ENCODE measurements at places on chromosomes 1 and 21. TPM values are rescaled to one million over a fixed set of nuclear protein-coding genes. Genes with fewer than 3 reads are reported as not detected.
A peak's percentile ranks its signal among the peaks of the same experiment; 100 is the strongest.

DNA sequence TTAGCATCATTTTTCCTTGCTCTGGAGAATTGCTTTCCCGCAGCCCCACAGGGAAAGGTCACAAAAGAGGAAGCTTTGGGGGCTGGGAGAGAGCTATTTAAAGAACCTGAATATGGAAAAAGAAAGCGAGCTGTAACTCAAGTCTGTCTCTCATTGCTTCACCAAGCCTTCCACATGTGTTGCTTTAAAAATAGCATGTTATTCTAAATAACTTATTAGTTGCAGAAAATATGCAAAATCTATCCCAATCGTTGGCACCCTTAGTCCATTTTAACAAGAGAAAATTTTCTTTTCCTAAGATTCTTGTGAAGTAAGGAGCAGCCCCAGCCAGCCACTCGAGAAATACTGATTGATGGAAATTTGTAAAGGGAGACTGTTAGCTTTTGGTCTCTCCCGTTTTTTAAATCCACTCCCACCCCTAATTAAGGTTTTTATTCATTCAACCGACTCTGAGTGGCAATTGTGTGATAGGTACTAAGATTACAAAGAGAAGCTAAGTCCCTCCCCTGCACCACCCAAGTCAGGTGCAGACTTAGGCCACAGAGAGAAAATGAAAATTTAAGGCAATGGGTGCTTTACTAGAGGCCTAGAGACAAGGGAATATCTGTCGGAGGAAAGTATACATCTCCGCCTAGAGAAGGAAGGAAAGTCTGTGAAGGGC is 802 bp downstream of the CYP4X1 start:
- DNase-seq, result no peak
- peaks cover 30% of the 10 kb centered on the region for H3K27me3 ChIP-seq
- H3K36me3 ChIP-seq, result no peaks in the 10 kb centered on the region
- no peak overlapping the region for H3K4me3 ChIP-seq

DNA sequence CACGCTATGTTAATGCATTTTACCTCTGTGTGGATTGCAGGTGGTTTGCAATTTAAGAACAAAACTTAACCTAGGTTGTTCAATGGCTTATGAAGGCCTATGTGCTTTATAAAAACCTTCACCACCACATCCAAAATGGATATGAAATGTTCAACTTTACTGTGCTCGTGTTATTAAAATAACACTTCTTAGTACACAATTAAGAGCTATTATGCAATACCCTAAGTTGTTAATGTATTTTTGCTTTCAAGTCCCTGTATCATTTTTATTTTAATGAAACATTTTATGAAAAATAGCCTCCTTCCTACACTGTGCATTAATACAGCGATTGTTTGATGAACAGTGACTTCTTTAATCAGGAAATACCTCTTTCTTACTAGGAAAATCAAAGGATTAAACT is 12.0 kb downstream of the NCAM2 start:
- no peak for DNase-seq
- H3K36me3 ChIP-seq, result no peaks in the 10 kb centered on the region
- H3K4me3 ChIP-seq, result no peak overlapping the region
- H3K4me1 ChIP-seq, result no peaks in the 10 kb centered on the region

- DNase-seq, result no peak
- H3K27ac ChIP-seq, result peak overlapping the region; percentile 15
- no peak overlapping the region for H3K4me3 ChIP-seq
- H3K36me3 ChIP-seq, result no peaks in the 10 kb centered on the region
- H3K27me3 ChIP-seq, result peaks cover 9% of the 10 kb centered on the region
These were observed 7.6 kb upstream of the ARHGEF10L start for GRCh38 chr1:17531682-17532487.

Gene LRP8
- 4.5 TPM for total RNA-seq

Gene FCGR3A
- total RNA-seq, result 9.0 TPM

DNA sequence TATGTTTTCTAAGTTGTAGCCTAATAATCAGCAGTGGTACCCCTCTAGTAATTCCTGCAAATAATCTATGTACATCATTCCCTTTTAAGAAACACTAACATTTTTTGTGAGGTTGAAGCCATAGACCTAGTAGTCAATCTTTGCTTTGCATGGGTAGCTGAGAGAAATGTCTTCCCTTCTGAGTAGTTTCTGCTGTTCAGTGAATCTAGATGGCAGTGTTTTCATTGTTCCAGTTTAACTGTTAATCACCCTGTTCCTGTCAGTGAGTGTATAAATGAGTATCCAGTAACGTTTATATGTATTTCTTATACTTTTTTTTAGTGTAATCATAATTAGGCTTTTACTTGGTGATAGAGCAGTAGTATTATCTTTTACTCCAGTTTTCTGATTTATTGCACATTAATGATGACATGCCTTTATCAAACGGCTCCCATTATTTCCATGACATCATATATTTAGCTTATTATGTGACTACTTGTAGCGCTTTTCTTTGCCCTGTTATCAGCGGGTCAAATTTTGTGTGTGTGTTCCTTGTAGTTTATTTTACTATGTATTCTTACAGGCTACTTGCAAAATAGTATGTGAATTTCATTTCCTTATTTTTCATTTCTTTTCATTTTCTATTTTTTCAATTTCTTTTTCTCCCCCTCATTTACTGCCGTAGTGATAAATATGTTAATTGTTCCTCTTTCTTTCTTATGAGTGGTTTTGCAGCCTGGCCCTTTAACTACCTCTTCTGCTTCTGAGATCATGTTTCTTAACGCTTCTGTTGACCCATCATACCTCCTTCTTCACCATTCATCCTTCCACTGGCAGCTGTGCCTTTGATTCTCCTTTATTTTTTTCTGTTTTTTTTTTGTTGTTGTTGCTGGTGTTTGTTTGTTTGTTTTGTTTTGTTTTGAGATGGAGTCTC is 18.8 kb downstream of the CEP350 start:
- no peaks in the 10 kb centered on the region for H3K4me1 ChIP-seq
- H3K4me3 ChIP-seq, result no peak overlapping the region
- peaks cover 8% of the 10 kb centered on the region for H3K36me3 ChIP-seq
- no peak for DNase-seq
- no peak overlapping the region for H3K27ac ChIP-seq
- no peaks in the 10 kb centered on the region for H3K27me3 ChIP-seq

DNA sequence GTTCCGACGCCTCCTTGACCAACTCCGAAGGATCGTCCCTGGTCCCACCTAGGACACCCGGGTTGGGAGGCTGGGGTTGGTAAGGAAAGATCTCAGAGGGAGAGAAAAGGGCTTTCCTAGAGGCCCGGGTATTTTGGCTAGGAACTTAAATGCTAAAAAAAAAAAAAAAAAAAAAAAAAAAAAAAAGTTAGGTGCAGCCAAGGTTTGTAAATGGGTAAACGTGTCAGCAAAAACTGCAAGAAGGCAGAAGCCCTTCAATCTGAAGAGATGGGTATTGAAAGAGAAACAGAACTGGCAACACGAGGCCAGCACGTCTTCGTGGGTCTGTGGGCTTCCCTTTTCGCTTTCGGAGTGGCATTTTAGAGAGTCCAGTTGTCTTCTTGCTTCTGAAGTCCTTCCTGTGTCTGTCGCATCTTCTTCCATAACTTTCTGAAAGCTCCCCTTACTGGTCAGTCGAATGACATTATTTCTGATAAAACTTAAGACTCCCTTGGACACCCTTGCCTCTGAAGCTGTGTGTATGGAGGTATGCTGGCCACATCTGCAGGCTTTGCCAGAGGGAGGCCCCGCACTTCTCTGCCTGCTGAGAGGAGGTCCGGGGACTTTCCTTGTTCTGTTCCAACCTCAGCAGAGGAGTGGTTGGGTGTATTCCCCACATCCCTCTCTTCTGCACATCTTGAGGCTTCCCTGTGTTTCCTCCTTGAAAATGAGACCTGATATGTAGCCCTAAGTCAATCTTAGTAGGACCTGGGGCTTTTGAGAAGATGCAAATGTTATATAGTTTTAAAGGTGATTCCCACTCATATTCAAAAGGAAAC is 745 bp downstream of the RCSD1 start:
- no peaks in the 10 kb centered on the region for H3K27me3 ChIP-seq
- peak; percentile 40 for DNase-seq
- H3K36me3 ChIP-seq, result peaks cover 13% of the 10 kb centered on the region
- peak overlapping the region; percentile 100 for H3K4me3 ChIP-seq

DNA sequence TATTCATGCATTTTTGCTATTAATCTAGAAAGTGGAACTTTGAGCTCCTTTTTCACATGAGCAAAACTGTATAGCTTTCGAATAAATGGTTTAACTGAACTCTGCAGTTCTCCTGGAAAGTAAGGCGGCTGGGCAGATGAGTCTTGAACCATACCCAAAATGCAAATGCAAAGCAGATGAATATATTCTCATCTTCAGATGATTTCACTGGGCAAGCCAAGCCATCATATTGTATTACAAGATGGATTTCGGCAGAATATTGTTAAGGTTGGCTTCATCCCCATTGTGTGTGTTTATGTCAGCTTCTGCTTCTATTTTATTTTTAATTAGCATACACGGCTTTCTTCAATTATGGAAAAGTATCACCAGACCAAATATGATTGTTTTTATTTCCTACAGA is 209.6 kb downstream of the GREM2 start:
- H3K27me3 ChIP-seq, result no peaks in the 10 kb centered on the region
- DNase-seq, result no peak
- no peaks in the 10 kb centered on the region for H3K36me3 ChIP-seq
- no peak overlapping the region for H3K4me3 ChIP-seq

GRCh38 chr1:41355356-41355755 is 5.9 kb upstream of the FOXO6 start:
- DNase-seq, result no peak
- no peaks in the 10 kb centered on the region for H3K27me3 ChIP-seq
- peaks cover 34% of the 10 kb centered on the region for H3K4me1 ChIP-seq
- H3K27ac ChIP-seq, result no peak overlapping the region

GRCh38 chr1:169699707-169700106 is 11.7 kb downstream of the SELL start:
- no peaks in the 10 kb centered on the region for H3K36me3 ChIP-seq
- no peak overlapping the region for H3K27ac ChIP-seq
- no peaks in the 10 kb centered on the region for H3K27me3 ChIP-seq
- no peak overlapping the region for H3K4me3 ChIP-seq

GRCh38 chr21:14451546-14451945 is 68.6 kb upstream of the HSPA13 start:
- no peak overlapping the region for H3K4me3 ChIP-seq
- H3K27me3 ChIP-seq, result no peaks in the 10 kb centered on the region
- DNase-seq, result no peak
- H3K4me1 ChIP-seq, result no peaks in the 10 kb centered on the region

DNA sequence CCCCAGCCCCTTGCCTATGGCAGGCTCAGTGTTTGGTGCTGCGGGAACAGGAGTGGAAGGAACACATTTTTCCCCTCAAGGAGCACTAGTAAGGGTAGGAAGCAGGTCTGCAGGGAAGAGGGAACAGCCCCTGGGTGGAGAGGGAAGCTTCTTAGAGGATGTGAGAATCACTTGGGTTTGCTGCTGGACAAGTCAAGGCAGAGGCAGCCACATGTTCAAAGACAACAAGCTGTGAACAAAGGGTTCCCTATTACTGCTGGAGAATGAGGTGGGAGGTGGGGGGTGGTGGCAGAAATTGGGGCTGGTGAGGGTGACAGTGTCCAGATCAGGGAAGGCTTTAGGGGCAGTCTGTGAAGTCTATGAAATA is 24.8 kb upstream of the CITED4 start:
- DNase-seq, result no peak
- peaks cover 18% of the 10 kb centered on the region for H3K27me3 ChIP-seq
- no peak overlapping the region for H3K27ac ChIP-seq
- no peak overlapping the region for H3K4me3 ChIP-seq
- H3K36me3 ChIP-seq, result no peaks in the 10 kb centered on the region

Gene SPRR2D
- total RNA-seq, result 0.19 TPM

GRCh38 chr21:45848331-45848730 is 133.2 kb upstream of the COL6A1 start:
- H3K4me3 ChIP-seq, result no peak overlapping the region
- no peak for DNase-seq
- no peaks in the 10 kb centered on the region for H3K27me3 ChIP-seq
- H3K27ac ChIP-seq, result no peak overlapping the region

Gene HPDL
- 6.8 TPM for total RNA-seq

GRCh38 chr21:36250423-36251075 is 69.4 kb upstream of the MORC3 start:
- H3K36me3 ChIP-seq, result peaks cover 21% of the 10 kb centered on the region
- H3K27me3 ChIP-seq, result no peaks in the 10 kb centered on the region
- no peak overlapping the region for H3K27ac ChIP-seq
- DNase-seq, result no peak

- H3K27ac ChIP-seq, result no peak overlapping the region
- no peaks in the 10 kb centered on the region for H3K27me3 ChIP-seq
- no peak for DNase-seq
- H3K4me3 ChIP-seq, result no peak overlapping the region
These were observed 324.5 kb downstream of the NPHP4 start for GRCh38 chr1:5667513-5668325.

GRCh38 chr1:7616076-7616832 is 154.8 kb upstream of the VAMP3 start:
- H3K4me1 ChIP-seq, result no peaks in the 10 kb centered on the region
- no peak overlapping the region for H3K4me3 ChIP-seq
- no peak overlapping the region for H3K27ac ChIP-seq
- no peaks in the 10 kb centered on the region for H3K27me3 ChIP-seq

DNA sequence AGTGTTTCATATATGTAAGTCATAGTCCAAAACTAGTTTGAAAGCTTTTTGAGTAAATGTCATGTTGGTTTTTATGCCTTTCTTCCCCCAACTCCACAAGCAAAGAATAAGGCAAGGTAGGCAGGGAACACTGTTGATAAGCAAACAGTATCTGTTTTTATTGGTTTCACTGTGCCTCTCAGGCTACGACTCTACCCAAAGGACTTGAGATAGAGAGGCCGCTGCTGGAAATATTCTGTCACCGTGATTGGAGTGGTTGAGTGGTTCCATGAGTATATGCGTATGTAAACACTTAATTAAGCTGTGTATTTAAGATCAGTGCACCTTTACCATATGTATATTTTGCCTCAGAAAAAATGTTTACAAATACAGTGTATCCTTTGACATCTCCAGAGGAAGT is 138.1 kb upstream of the KIF26B start:
- no peaks in the 10 kb centered on the region for H3K36me3 ChIP-seq
- no peak for DNase-seq
- no peaks in the 10 kb centered on the region for H3K27me3 ChIP-seq
- H3K4me1 ChIP-seq, result peaks cover 3% of the 10 kb centered on the region
- H3K4me3 ChIP-seq, result no peak overlapping the region

DNA sequence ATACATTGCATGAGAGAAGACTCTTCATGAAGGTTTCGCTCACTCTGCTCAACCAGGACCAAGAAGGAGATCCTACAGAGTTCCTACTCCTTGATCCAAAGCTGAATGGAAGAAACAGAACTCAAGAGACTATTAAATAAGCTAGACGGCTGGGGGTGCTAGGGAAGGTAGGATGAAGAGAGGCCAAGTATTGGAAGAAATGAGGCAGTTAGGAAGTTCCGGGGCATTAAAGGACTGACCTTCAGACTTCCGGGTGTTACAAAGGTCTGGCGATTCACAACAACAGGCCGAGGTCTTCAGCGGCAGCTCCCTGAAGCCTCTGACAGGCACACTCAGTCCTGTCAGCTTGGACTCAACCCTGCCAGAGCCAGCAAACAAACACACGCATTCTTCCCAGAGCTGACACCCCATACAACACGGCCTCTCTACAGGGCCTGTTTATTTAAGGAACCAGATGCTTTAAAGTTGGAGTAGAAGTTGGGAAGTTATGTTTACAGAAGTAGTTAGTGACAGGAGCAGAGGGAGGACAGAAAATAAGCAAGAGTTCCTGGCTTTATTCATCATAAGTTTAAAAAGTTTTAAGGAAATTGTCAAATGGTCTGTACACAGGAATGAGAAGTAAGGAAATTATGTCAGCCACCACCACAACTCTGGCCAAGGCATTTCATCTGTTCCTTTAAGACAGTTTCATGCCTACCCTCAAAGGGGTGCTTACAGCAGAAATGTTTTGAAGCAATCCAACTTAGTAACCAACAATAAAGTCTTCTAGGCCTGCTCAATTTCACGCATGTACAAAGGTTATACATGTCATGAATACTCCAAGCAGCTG is 4.7 kb downstream of the SORT1 start:
- H3K4me3 ChIP-seq, result no peak overlapping the region
- no peak for DNase-seq
- H3K27me3 ChIP-seq, result peaks cover 3% of the 10 kb centered on the region
- no peak overlapping the region for H3K27ac ChIP-seq

Measured in thymus (tissue), 14 donors.